ENCODE measurements at places on chromosomes 6 and 20.

DNA sequence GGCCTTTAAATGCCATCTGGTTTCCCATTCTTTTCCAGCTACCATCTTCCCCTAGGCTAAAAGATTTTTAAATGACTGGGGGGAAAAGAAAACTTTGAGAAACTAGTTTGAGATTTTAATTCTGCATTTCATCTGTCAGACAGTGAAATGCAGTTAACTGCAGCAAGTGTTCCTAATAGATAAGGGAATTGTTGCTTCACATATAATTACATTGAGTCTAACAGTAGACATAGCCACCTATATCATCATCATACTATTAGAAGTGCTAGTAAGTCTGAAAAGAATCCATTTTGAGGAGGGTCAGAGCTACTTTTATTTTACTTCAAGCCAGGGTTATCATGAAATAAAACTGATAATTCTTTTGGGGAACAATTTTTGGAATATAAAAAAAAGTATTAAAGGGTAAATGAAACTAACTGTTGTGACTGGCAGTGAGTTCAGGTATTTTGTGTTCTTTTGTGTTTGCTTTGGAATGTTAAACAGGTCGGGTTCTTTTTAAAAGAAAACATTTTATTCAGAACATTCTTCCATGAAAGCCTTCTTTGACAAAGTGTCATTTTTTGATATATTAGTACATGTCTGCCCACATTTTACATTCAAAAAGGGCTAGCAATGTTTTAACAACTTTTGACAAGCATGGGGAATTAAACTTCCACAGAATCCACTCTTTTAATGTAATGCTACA lies 170.1 kb downstream of the HS3ST5 start:
- no peak for DNase-seq

DNA sequence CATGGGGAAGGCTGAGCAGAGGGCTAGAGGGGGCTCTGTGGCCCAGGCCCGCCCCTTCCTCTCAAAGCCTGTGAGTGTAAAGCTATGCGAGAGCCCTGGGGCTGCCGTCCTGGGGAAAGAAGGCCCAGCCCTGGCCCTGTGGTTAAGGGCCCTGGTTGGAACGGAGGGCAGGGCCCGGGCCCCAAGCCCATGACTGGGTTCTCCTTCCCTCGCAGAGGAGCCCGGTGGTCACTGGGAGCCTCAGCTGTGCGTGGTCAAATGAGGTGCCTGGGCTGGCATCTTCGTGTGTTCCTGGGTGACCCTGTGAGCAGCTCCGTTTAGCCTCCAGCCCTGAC lies 56.0 kb downstream of the SMOC2 start:
- DNase-seq, result no peak

DNA sequence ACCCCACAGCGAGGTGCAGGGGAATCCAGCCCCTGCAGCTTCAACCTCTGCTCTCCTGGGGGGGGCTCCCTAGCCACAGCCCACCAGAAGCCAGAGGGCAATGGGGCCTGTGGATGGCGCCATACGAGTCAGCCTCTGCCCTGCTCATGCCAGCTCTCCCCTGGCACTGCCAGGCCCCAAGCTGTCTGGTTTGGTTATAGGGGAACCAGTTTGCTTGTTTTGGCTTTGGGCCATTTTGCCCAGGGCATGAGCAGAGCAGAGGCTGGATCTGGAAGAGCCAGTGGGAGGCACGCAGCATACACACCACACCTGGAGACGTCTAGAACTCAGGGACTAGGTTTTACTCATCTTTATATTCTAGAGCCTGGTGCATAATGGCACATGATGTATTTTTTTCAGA lies 66.7 kb upstream of the SLC22A16 start:
- no peak for DNase-seq

DNA sequence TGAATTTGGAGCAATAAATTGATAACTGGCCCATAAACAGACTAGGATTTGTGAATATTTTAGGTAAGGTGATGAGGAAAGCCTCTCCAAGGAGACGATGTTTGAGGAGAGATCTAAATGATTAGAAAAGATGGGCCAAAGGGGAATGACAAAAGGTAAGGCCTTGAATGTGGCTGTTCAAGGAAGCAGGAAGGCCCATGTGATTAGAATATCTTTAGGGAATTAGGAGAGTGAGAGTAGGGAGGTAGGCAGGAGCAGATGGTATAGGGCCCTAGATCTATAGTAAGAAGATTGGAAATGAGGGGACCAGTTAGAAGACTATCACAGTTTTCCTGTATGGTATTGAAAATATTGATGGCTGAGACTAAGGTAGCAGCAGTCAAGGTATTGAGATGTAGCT lies 6.7 kb downstream of the HSF2 start:
- no peak for DNase-seq

DNA sequence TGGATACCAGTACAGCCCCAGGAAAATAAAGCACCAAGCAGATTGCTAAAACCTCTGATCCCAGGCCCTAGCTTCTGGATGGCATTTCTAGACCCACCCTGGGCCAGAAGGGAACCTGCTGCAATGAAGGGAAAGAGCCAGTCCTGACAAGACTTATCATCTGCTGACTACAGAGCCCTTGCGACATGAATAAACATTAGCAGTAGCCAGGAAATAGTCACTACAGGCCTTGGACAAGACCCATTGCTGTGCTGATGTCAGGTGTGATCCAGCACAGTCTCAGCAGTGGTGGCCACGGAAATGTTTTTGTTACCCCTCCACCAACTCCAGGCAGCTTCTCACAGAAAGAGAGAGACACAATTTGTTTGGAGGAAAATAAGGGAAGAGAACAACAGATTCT lies 399.3 kb downstream of the HAO1 start:
- DNase-seq, result no peak

- no peak for DNase-seq
Observed at GRCh38 chr20:31974951-31975487, 7.1 kb downstream of the XKR7 start.

Data from effector CD4-positive, alpha-beta T cell (primary cell).